ENCODE measurements at places on chromosomes 5 and 9.
A peak's percentile ranks its signal among the peaks of the same experiment; 100 is the strongest.

- DNase-seq, result no peak
Measured at GRCh38 chr5:32021771-32022170, 152.3 kb downstream of the GOLPH3 start.

- DNase-seq, result no peak
Measured at GRCh38 chr9:81680006-81680405, 9.3 kb downstream of the TLE1 start.

- no peak for DNase-seq
Measured at GRCh38 chr5:120767178-120767820, 303.2 kb downstream of the PRR16 start.

DNA sequence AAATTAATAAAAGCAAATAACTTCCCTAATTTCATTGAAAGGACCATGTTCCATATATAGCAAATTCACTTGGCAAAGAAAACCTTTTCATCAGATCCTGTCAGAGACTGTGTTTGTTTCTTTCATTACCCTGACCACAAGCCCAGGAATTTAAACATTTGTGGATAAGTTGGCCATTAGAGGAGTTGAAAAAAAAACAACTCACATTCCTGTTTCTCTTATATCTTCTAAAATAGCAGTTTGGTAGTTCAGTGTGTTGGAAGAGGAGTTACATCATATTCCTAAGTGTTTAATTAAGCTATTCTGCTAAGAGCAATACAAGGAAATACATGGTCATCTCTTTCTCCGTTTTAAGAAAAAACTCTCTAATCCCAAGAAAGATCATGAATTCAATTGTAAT, 505.6 kb downstream of the TLE1 start:
- no peak for DNase-seq

DNA sequence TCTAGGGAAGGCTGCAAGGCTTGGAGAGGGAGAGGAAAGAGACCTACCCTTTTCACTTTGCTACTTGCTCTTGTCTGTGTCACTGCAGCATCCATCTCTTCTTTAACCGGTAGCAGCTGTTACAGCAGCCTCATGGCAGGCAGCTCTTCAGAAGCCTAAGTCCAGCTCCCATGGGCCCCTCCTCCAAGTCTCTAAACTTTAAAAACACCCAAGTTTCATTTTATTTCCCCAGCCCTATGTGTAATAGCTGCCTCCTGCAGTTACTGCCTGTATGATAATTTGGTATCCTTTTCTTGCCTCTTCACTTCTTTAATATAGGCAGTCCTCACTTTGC, 313.1 kb upstream of the PIK3R1 start:
- no peak for DNase-seq

- DNase-seq, result no peak
Measured at GRCh38 chr9:132014218-132014805, 65.4 kb downstream of the MED27 start.

- no peak for DNase-seq
Measured at GRCh38 chr5:132761321-132762240, 14.4 kb downstream of the CCNI2 start.

DNA sequence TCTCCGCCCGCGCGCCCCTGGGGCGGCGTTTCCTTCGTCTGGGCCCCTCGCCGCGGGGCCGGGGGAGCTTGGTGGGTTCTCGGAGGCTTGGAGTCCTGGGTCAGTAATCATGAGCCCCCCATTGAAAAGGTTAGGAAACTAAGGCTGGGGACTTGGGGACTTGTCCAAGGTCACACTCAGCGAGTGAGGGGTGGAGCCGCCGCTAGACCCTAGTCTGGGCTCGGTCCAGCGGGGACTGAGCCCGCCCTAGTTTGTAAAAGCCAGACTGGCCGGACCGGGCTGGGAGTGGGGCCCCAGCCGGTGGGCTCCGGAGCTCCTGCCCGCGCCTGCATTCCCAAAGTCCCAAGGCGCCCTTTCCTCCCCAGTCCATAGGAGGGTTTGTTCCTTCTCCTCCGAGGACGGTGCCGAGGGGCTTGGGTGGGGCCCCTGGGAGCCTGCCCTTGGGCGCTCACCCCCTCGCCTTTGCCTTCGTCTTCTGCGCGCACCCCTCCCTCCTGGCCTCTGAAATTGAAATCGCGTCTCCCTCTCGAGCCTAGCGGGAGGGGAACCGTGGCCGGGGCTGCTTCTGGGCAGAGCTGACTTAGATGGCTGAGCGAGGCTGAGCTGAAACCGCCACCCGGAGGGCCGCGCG, 995 bp downstream of the OLFM1 start:
- DNase-seq, result no peak

DNA sequence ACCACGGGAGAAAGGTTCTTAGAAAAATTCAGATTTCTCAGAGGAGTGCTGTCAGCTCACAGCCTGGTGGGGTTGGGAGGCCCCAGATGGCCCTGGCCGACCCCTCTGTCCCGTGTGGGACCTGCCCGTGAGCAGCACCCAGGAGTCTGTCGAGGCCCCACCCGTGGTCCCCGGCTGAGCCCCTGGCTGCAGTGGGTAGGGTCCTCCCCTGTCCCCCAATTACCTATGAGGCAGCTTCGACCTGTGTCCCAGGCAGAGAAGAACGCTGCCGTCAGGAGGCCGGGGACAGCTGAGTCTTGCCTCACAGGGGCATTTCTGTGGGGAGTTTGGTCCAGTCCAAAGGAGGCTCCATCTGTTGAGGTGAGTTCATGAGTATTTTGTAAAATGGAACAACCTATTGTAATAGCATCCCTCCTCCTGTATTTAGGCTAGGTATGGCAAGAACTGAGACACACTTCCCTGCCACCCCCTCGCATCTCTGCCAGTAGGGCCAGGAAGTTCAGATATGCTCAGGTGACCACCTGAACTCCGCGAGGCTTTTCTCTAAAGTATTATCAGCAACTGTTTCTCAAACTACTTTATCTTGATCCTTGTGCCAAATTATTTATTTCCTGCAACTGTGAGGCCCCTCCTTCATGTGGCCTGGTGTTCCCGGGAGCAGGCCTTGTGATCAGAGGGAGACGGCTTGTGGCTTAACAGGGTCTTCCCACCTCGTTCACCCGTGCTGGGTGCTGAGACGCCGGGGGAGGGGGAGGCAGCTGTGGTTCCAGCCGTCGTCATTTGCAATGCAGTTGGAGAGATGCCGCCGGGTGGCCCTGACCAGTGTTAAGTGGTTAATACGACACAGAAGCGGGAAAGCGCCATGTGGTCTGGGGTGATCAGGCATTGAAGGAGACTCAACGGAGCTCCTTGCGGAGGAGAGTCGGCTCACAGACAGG, 1.7 kb downstream of the AHRR start:
- DNase-seq, result no peak

- DNase-seq, result no peak
Measured at GRCh38 chr9:136865041-136865767, 904 bp downstream of the EDF1 start.

DNA sequence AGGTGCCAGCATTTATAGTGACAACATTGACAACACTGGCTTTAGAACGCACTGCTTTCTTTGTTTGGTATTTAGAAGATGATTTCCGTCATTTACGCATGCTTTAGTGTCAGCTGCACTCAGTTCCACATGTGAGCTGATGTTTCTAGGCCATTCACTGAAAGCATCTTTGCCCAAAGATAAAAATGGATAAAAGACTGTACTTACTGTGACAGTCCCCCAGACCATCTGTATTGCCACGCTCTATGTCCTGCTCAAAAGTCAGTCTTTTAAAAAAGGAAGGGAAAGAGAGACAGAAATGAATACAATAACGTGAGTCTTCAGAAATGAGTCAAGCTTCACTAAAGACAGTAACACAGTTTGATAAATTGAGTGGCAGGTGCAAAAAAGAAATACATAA, 99.3 kb downstream of the SEMA6A start:
- no peak for DNase-seq

DNA sequence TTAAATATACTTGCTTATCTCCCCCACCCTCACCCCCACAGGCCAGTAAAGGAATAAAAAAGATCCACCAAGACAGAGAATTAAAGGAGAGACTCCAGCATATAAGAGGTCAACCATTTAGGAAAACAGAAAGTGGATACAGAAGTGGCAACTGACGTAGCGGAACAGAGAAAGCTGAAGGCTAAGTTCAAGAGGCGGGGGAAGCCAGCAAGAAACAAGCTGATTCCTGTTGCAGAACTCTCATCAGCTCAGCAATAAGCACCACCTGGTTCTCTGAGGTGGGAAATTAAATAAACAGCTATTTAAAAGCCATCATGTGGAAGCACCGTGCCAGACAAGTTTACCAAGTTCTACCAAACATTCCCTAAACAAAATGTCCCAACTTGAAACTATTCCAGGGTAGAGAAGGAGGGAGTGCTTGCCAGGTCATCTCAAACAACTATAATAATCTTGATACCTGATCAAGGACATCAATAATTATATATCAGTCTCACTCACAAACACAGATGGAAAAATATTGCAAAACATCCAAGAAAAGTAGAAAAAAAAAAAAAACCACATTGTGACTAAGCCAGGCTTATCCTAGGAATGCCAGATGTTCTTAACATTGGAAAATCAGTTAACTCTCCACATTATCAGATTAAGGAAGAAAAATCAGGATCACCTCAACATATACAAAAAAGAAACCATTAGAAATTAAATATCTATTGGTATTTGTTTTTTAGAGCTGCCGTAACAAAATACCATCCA, 7.3 kb upstream of the ARL15 start:
- no peak for DNase-seq

DNA sequence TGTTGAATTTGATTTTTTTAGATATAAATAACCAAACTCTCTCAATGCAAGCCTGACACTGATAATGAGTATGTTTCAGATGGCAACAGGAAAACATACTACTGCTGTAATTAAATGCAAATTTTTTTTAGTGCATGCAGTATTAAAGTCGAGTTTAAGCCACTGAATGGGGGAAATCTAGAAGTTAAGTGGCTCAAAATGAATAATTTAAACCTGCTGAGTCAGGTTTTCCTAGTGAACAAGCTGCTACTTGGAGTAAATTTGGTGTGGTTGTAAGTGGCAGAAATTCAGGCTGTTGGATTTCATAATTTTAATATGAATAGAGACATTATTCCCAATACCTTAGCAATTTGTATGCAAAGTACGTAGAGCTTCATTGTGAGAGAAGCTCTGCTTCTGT, 121.8 kb downstream of the SLF1 start:
- DNase-seq, result no peak

DNA sequence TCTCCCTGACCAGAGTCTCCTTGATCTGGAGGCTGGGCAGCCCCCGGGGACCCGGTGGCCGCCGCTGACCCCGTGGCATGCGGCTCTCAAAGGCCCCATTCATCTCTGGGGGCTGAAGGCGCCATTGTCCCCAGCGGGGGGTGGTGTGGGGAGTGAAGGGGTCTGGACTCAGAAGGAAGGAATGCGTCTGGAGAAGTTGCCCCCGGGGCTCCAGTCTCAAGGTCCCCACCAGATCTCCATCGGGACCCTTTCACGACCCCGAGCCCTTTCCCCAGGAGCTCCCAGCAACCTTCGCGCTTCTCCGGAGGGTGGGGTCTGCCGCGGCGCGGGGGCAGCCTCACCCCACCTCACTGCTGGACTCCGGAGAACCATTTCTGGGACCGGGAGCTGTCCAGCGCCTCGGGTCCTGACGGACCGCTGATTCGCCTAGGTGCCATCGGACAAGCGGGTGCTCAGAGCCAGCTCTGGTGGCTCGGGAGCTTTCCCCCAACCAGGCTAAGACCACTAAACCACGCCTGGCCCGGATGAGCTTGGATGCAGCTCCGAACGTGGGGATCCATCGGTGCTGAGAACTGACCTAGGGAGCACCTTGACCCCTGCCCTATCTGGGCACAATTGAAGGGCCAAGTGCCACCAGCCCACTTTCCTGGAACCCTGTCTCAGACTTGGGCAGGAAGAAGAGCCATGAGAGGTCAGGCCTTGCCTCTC, 5.1 kb upstream of the PCDH1 start:
- peak; percentile 31 for DNase-seq

DNA sequence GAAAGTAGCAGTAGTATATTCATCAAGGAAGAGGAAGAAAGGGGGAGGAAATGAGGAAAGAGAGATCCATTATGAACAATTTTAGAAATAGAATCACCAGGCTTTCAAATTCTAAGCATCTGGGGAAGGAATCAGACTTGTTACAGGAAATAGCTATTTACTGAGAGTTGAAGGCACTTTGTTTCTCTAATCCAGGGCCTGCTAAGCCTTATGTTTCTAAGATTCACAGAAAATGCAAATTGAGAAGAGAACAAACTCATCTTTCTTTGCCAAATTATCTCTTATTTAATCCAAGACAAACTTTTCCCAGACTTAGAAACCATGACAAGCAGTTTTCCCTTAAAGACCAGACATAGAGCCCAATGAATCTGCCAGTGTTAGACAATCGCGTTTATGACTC, 528.0 kb upstream of the NMUR2 start:
- DNase-seq, result no peak

DNA sequence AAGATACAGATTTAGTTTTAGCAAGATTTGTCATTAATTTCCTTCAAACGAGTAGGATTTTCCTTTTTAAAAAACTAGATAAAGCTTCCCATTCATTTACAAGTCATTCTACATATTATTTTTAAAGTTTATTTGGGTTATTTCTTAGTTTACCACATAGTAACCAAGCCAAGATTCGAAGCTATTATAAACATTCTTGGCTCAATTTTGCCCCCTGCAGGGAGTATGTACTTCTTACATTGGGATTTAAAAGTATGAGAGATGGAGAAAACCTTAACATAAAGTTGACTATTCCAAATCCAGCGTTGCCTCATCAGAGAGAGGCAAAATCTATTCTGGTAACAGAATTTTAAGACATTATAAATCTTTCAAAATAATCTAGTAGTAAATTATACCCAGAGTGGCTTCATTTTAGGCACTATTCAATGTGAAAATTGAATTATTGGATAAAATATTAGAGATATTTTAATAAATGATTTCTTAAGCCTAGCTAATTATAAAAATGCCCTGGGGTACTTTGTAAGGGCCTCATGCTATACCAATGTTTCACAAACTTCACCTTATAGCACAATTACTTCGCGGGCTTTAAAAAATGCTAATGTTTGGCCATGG, 39.1 kb downstream of the FBN2 start:
- DNase-seq, result no peak

DNA sequence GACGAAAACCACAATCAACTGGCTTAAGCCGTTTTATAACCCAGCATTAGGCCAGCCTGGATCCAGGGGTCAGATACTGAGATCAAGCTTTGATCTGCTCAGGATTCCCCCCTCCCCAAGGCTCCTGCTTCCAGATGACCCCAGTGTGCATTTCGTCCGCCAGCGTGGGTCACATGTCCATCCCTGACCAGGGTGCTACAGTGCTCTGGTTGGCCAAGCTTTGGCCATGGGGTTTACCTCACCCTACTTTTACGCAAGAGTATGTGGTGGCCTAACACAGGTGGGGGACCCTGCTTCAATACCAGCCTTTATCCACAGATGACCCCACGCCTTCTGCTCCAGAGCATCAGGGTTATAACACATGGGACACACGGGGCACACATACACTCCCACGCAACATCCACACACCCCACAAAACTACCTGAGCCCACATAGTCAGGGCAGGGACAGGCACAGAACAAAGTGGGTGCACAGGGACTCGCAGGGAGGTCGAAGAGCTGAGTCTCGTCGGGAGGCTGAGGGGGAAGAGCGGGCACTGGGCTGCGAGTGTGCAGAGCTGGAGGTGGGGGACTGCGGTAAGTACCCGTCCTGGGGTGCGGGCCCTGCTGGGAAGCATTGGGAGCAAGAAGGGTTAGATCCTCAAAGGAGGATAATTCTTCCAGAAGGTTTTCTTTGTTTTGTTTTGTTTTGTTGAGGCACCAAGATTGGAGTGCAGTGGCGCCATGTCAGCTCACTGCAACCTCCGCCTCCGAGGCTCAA, 5.0 kb upstream of the SQSTM1 start:
- DNase-seq, result no peak

All from stimulated activated CD4-positive, alpha-beta T cell treated with anti-CD3 and anti-CD28 coated beads, Interleukin-15, amount 100 ng/mL, for 24 hours (primary cell).